ENCODE measurements at places on chromosomes 7 and 10.

- DNase-seq = no peak
These were observed 50.0 kb upstream of the EMX2 start for GRCh38 chr10:117492504-117492903.

DNA sequence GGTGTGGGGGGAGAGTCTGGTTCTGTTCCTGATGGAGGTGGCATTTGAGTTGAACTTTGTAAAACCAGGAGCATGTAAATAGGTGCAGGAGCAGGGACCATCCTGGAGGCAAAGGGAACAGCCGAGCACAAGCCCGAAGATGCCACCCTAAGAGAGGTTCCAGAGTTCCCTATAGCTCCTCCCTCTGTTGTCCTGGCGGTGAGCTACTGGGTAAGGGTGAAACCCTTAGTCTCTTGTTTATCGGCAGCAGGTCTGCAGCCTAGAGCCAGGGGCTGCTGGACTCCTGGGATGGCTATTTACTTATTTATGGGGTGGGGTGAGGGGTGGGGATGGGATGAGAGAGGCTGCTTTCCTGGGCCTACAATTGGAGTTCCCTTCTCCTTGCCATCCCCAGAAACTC, 6.5 kb upstream of the LBX1 start:
- no peak for DNase-seq

GRCh38 chr7:30796105-30796869, 25.1 kb downstream of the MINDY4 start:
- no peak for DNase-seq

DNA sequence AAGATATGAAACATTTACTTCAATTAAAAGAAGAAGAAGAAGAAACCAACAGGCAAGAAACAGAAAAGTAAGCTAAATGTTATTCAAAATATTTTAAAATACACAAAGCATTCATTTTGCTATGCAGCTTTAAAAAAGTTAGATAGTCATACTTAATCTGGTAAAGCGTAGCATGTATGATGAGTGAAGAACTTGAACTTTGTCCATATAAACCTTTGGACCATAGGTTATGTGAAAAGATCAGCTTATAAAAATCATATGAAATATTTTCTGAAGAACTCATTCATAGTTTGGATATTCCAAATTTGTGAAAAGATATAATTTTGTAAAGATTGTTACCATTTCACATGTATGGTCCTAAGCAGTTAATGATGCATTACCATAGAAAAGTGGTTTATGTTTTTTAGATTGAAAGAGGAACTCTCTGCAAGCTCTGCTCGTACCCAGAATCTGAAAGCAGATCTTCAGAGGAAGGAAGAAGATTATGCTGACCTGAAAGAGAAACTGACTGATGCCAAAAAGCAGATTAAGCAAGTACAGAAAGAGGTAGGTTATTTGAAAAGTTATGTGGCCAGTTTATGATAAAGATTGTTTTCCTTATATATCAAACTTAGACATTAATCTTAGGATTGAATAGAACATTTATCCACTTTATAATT, 37.3 kb downstream of the KIF20B start:
- no peak for DNase-seq

DNA sequence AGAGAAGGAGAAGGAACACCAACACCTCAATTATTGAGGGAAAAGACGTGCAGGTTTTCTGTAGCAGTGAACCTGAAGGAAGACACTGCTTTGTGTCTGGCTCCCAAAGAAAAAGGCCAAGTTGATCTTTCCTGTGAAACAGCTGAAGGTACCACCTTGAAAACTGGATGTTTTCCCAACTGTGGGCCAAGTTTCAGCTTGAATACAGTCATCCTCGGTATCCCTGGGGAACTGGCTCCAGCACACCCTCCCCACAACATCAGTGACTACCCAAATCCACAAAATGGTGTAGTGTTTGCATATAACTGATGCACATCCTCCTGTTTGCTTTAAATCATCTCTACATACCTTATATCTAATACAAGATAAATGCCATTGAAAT, 297.0 kb upstream of the PITRM1 start:
- DNase-seq = no peak

DNA sequence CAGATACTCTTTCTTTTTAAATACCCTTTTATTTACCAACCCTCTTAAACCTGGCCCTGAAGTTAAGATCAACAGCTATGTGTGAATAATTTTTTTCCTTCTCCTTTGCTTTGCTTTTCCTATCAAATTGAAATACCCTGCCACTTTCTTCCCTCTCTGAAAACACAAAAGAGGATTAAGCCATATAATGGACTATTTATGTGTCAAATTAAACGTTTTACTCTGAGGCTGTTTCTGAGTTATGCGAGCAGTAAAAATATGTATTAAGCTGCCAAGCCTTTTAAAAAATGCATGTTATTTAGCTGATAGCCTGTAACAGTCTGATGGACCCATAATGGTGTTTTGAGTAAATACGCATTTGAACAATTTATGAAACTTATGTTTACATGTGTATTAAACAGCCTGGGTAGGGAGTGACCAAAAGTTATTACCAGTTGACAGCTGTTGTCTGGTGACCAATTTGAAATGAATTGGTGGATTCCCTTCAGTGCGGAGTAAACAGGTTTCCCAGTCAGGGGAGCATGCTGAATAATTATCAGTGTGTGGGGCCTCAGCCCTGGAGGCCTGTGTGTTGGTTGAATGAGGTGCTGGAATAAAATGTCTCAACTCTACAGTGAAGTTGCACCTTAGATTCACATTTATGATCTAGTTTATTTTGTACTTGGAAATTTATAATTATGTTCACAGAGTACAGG, 89.6 kb downstream of the AUTS2 start:
- no peak for DNase-seq

DNA sequence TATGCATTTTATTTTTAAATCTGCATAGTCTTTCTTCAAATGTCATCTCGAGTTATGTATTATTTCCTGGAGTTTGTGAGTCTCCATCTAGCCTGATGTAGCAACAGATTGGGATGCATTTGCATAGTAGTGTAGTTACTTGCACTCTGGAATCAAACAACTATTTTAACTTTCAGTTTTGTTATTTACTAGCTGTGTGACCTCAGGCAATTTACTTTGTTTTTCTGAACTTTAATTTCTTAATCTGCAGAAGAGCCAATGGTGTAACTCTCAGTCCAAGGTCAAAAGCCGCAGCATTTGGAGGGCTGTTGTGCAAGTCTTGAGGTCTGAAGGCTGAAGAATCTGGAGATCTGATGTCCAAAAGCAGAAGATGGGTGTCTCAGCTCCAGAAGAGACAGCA, 175.8 kb upstream of the SORCS1 start:
- no peak for DNase-seq

- DNase-seq = no peak
These were observed 143.5 kb upstream of the TRIM24 start for GRCh38 chr7:138316421-138317043.

DNA sequence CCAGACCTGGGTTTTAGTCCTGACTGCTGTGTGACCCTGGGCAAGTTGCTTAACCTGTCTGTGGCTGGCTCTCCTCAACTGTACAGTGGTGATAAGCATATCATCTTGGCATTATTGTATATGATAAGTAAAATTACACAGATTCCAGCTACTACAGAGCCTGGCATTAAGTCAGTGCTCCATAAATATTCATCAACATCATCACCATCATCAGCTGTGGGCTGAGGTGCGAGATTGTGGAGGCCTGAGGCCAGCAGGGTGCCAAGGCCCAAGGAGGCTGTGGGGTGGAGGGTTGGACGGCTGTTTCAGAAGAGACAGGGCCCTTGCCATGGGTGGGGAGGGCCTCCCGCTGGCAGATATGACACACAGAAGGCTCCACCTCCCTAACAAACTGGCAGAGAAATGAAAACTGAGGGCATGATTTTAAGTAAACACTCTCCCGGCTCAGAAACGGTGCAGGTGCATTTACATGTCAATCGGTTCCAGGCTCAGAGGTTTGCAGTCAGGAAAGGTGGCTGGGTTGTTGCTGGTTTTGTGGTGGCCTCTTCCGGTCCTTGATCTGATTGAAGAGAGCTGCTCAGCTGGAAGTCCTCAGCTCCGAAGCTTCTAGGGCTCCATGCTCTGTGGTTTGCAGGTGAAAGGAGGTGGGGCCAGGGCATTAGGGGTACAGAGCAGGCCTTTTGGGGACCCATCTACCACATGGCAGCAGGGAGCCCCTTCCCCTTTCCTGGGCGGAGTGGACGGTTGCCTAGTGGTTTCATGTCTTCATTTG, 10.2 kb downstream of the CRYGN start:
- DNase-seq = no peak

DNA sequence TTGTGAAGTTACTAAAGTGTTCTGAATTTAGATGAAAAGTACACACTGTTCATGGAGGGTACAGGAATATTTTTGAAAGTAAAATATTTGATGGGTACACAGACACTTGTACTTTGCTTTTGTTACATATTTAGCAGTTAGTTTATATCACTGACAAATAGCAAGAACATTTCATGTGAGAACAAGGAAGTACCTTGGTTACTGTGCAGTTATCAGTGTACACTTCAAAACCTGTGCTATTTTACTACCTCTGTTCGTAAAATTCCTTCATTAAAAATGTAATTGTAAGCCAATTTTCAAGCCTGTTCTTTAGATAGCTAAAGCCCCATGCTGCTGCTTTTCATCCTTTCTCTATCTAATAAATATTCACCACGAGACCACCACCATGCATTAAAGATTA, 39.8 kb upstream of the WASL start:
- no peak for DNase-seq

DNA sequence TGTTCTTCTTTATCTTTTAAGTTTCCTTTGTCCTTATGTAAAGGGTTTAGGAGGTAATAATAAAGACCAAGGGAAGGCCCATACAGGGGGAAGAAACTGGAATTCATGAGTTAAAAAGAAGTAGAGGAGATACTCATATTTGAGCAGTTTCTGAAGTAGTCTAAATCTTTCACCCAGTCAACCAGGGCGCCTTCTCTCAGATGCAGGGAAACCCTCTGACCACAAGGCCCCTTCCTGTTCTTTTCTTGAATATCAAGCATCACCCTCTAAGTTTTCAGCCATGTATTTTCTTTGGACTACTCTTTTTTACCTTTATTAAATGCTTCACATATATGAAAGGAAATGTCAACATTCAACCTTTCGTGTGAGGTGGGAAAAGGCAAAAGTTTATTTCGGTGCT, 630.8 kb downstream of the SUGCT start:
- DNase-seq = no peak

GRCh38 chr10:61278556-61278955, 174.6 kb downstream of the TMEM26 start:
- no peak for DNase-seq

GRCh38 chr10:97072851-97073665, 112.7 kb downstream of the SLIT1 start:
- DNase-seq = peak; percentile 32

DNA sequence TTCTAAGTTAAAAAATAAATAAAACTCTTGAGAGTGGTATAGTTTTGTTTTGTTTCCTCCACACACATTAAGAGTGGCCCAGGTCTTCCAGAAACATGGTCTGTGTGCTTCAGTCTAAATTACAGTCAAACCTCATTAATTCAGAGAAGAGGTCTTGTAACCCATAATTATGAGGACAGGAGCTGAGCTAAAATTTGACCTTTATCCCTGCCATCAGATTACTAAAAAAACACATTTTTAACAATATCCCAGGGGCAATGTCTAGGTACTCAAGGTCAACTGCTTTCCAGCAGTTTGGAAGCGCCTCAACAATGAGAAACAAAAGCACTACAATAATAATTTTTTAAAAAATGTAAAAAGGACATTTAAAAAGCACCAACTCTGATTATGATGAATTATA, 184.1 kb upstream of the PFKP start:
- DNase-seq = no peak

GRCh38 chr7:14850039-14850438, 52.5 kb downstream of the DGKB start:
- no peak for DNase-seq

DNA sequence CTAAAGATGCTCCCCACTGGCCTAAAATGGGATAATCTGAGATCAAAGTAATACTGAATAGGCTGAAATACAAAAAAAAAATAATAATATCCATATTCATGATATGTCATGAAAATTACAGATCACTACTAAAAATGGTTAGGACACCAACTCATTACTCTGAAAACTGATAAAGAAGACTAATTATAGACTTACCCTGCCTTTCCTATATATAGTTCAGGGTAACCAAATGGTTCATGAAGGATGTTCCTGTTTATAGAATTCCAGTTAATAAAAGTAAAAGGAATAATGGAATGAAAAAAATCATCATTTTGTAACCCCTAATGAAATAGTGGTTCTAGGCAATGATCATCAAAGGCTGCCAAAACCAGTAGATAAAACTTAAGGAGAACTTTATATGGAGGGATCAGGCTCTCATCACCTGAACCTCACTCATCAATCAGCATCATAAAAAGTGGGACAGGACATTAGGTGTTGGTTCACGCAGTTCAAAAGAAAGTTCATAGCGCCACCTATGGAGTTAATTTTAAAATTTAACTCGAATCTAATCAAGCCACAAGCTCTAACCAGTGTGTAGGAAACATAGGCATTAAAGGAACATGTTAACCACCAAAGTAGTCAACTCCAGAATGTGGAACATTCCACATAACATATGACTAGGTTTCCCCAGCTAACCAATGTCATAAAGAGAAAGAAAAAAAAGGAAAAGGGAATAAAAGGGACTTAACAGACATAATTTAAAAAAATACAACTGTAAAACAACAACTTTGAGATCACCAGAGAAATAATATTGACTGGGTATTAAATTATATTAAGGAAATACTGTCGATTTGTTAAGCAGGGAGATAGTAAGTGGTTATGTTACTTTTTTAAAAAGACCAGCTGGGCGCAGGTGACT, 35.7 kb downstream of the P4HA1 start:
- no peak for DNase-seq

DNA sequence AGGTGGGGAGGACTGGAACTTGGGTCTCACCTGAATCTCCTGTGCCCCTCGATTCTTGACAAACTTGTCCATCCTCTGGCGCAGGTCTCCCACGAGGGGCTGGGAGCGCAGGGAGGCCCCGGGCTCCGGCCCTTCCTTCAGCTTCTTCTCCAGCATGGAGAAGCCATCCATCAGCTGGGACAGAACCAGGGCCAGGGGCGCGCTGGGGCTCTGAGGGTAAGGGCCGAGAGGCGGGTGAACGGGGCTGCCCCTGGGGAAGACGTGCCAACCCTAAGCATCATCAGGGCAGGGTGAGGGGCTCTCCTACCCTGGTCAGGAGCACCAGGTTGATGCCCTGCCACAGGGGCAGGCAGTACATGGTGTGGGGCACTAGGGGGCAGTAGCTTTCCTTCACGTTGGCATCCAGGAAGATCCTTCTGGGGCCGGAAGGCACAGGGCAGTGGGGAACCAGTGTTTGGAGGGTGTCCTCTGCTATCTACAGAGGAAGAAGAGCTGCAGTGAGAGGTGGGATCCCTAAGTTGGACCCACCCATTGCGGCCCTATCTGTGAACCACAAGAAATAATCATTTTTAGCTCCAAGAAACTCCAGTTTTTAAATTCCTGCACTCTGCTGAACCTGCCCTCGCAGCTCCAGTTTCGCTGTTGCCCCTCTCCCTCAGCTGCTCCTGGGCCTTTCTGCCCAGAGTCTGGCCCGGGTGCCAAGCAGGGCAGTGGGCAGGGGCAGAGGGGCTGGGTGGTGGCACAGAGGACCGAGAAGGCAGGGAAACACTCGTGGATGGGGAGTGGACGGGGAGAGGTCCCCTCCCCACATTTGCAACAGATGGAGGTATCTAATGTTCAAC, 10.8 kb upstream of the PYROXD2 start:
- no peak for DNase-seq

Measured in stimulated activated CD8-positive, alpha-beta memory T cell treated with anti-CD3 and anti-CD28 coated beads, Interleukin-15, amount 100 ng/mL, for 4 hours (primary cell).